Stimulated activated CD8-positive, alpha-beta memory T cell treated with anti-CD3 and anti-CD28 coated beads, Interleukin-15, amount 100 ng/mL, for 48 hours (primary cell): ENCODE measurements at places on chromosomes 7 and 10.
A peak's percentile ranks its signal among the peaks of the same experiment; 100 is the strongest.

DNA sequence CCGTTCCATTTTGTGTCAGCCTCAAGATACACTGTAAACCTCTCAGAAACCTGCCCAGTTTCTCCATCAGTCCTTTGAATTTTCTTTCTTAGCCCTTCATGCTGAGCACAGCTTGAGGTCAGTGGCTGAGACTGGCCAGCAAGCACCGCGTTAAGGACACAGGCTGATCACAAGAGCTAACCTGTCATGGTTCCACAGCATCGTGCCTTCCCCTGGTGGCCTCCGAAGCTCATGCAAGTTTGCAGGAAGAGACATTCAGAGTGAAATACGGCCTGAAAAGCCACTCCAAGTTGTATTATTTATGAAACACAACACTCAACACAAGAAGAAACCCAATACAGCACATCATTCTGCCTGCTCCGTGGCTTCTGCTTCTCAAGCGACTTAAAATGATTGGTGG is 57.0 kb upstream of the PFKP start:
- no peak for DNase-seq

- no peak for DNase-seq
These were observed 13.2 kb upstream of the TRA2A start for GRCh38 chr7:23544913-23545354.

- no peak for DNase-seq
These were observed 73.4 kb downstream of the NRBF2 start for GRCh38 chr10:63206576-63206975.

- DNase-seq: no peak
These were observed 908.3 kb downstream of the KCNMA1 start for GRCh38 chr10:76729346-76729745.

GRCh38 chr10:86262688-86263181 is 103.9 kb downstream of the GRID1 start:
- no peak for DNase-seq

DNA sequence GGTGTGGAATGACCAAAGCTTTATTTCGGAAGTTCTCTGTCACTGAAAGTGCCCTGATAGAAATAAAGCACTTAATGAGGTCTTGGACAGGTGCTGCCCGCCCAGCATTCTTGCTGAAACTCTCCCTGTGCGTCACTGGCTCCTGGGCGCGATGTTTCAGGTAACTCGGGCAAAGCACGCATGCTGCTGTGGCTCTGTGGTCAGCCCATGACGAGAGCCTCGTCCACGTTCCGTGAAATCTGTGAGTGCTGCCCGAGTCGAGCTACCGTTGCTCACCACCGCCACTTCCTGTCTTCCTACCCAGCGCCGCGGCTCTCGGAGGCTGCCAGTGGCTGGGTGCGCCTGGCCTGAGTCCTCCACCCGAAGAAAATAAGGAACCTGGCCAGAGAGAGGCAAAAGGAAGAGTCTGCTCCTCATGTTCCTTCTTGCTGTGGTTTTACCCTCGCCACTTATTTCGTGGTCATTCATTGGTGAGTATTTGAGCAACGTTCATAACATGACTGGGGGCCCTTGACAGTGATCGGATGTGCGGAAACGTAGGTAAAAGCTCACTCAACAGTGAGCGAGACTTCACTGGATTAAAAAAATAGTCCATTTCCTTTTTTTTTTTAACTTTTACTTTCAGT is 95.5 kb downstream of the MAP3K8 start:
- peak; percentile 76 for DNase-seq

- no peak for DNase-seq
These were observed 38.0 kb downstream of the MEOX2 start for GRCh38 chr7:15648461-15648961.

GRCh38 chr7:43636093-43636492 is 53.2 kb downstream of the STK17A start:
- DNase-seq: no peak

GRCh38 chr7:6533893-6534495 is 17.3 kb downstream of the GRID2IP start:
- peak; percentile 48 for DNase-seq

GRCh38 chr10:48655411-48656240 is 29.0 kb upstream of the WDFY4 start:
- DNase-seq: no peak

- DNase-seq: peak; percentile 11
These were observed 183.0 kb downstream of the SRPK2 start for GRCh38 chr7:105205592-105206237.
